PC-9 (cell line): ENCODE measurements at places on chromosomes 11 and 22. TPM values are rescaled to one million over a fixed set of nuclear protein-coding genes. Genes with fewer than 3 reads are reported as not detected.
A peak's percentile ranks its signal among the peaks of the same experiment; 100 is the strongest.

DNA sequence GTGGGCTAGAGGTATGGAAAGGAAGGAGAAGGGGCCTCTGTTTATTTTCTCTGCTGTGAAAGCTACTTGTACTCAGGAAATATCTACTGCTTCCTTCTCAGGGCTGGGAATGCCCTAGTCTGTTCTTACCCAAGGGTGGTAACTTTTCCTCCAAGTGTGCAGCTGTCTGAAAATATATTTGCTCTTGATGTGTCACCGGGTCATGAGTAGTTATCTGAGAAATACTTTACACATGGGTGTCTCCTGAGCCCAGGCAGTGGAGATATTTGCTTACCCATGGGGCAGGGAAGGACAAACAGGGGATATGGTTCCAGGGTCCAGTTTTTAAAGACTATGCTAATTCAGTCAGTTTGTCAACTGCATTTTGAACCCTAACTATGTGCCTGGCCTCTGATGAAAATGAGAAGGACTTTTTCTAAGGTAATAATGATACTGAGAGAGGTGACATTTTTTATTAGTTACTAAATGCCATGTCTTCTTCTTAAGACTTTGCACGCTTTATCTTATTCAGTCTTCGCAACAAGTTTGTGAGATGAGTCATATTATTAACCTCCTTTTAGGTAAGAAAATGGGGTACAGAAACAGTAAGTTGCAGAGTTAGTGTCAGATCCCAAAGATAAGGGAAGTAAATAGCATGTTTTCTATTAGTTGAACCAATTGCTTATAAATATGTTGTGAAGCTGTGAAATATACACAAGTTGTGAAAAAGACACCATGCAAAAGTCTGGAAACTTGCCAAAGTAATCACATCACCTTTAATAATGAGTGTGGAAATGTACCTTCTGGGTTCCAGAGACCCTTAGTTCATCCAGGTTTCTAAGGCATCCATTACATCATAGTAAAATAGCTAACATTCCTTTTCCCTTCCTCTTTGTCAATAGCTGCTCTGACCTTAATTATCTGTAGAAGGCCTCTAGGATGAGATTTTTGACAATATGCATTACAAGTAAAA is 22.9 kb downstream of the SYTL2 start:
- no peaks in the 10 kb centered on the region for H3K27me3 ChIP-seq
- H3K4me3 ChIP-seq: no peak overlapping the region; the same call in 1 of the 2 replicates
- H3K36me3 ChIP-seq: no peaks in the 10 kb centered on the region
- H3K4me1 ChIP-seq: peaks cover 55% of the 10 kb centered on the region

GRCh38 chr22:45878051-45878781 is 98.7 kb downstream of the WNT7B start:
- no peaks in the 10 kb centered on the region for H3K4me1 ChIP-seq
- no peaks in the 10 kb centered on the region for H3K36me3 ChIP-seq
- no peaks in the 10 kb centered on the region for H3K27me3 ChIP-seq
- H3K27ac ChIP-seq: no peak overlapping the region
- H3K4me3 ChIP-seq: no peak overlapping the region

- peaks cover 56% of the 10 kb centered on the region for H3K27me3 ChIP-seq
- no peak for DNase-seq
- no peak overlapping the region for H3K4me3 ChIP-seq
- H3K27ac ChIP-seq: no peak overlapping the region
- no peaks in the 10 kb centered on the region for H3K4me1 ChIP-seq
- no peaks in the 10 kb centered on the region for H3K36me3 ChIP-seq
Measured at GRCh38 chr11:118008271-118008911, 22.2 kb downstream of the IL10RA start.

DNA sequence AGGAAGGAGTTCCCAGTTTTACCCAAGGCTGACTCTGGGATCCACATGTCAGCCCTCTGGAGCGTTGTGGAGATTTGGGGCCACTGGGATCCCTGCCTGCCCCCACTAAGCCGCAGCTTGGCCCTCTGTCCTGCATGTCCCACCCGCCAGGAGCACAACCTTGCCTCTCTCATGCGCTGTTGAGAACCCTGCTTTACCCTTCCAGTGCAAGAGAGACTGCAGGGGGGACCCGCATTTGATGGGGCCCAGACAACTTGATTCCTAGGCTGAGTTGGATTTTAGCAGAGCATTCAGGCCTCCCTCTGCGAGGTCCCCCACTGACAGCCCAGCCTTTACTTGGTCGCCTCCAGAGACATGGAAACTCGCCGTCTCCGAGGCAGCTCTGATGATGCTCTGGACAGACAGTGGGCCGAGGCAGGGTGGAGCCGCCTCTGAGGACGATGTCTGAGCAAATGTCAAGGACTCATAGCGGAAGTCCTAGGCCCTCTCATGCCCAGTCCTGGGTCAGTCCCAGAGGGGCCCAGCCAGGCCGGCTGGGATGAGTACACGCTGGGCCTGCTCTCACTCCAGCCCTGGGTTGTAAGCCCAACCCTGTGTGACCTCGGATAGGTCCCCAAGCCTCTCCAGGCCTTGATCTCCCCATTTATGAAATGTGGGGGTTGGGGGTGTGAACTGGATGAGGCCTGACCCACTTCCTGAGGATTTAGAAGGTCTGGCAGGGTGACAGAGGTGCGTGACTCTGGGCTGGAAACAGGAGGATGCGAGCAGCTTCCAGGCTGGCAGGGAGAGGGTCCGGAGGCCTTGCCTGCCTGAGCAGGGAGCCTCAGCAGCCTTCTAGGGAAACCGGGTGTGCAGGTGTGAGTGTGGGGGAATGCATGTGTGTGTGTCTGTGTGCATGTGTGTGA is 630 bp downstream of the CD5 start:
- DNase-seq: no peak
- no peak overlapping the region for H3K4me3 ChIP-seq
- H3K27me3 ChIP-seq: no peaks in the 10 kb centered on the region
- no peak overlapping the region for H3K27ac ChIP-seq
- H3K4me1 ChIP-seq: no peaks in the 10 kb centered on the region

GRCh38 chr11:64844330-64845128 is at the start of gene CDC42BPG:
Gene CDC42BPG (minus strand): TSS chr11:64844653. CDS start chr11:64844569, 84 bp downstream.
- DNase-seq: peak; percentile 73
- H3K4me1 ChIP-seq: peaks cover 56% of the 10 kb centered on the region
- no peaks in the 10 kb centered on the region for H3K36me3 ChIP-seq
- H3K4me3 ChIP-seq: peak within 1 kb of the TSS; percentile 72

GRCh38 chr11:129324533-129325175 is 51.0 kb upstream of the BARX2 start:
- H3K27me3 ChIP-seq: no peaks in the 10 kb centered on the region
- H3K4me1 ChIP-seq: peaks cover 27% of the 10 kb centered on the region
- H3K36me3 ChIP-seq: no peaks in the 10 kb centered on the region
- H3K27ac ChIP-seq: peak overlapping the region; percentile 34; the same call in 1 of the 2 replicates
- DNase-seq: peak; percentile 85

- peak; percentile 77 for DNase-seq
- H3K4me1 ChIP-seq: peaks cover 10% of the 10 kb centered on the region
- H3K4me3 ChIP-seq: peak overlapping the region; percentile 43; the same call in 1 of the 2 replicates
- H3K27me3 ChIP-seq: no peaks in the 10 kb centered on the region
- H3K27ac ChIP-seq: no peak overlapping the region
Measured at GRCh38 chr11:77046060-77046501, 11.9 kb downstream of the B3GNT6 start.

- no peak overlapping the region for H3K27ac ChIP-seq
- H3K36me3 ChIP-seq: no peaks in the 10 kb centered on the region
- H3K4me1 ChIP-seq: no peaks in the 10 kb centered on the region
- no peak for DNase-seq
Measured at GRCh38 chr11:1488575-1489180, 2.1 kb upstream of the MOB2 start.

GRCh38 chr22:48745842-48746788 is 1081.6 kb downstream of the BRD1 start:
- DNase-seq: no peak
- no peaks in the 10 kb centered on the region for H3K36me3 ChIP-seq
- no peaks in the 10 kb centered on the region for H3K4me1 ChIP-seq
- no peak overlapping the region for H3K27ac ChIP-seq
- H3K4me3 ChIP-seq: no peak overlapping the region

GRCh38 chr11:35518766-35519165 is 6.7 kb downstream of the PAMR1 start:
- no peak overlapping the region for H3K4me3 ChIP-seq
- H3K27me3 ChIP-seq: peaks cover 78% of the 10 kb centered on the region
- no peaks in the 10 kb centered on the region for H3K36me3 ChIP-seq
- DNase-seq: no peak
- H3K4me1 ChIP-seq: no peaks in the 10 kb centered on the region

DNA sequence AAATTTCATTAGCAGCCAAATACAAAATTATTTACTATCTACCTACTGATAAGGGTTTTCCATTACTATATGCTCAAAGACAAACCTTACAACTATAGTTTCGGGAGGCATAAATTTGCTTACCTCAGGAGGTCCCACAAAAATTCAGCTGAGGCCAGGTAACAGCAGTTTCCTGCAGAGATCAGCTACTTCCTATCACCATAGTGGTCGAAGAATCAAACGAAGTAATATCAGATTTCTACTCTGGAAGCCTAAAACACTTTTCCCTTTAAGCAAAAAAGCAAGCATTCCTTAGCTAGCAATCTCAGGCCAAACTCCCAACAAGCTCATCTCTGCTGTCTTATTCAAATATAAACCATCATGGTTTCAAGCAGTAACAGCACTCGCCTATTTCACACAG is 3.1 kb downstream of the NAP1L4 start:
- H3K4me1 ChIP-seq: peaks cover 26% of the 10 kb centered on the region
- peak overlapping the region; percentile 73 for H3K27ac ChIP-seq
- no peaks in the 10 kb centered on the region for H3K27me3 ChIP-seq
- peak overlapping the region; percentile 85 for H3K4me3 ChIP-seq
- H3K36me3 ChIP-seq: no peaks in the 10 kb centered on the region
- DNase-seq: no peak

DNA sequence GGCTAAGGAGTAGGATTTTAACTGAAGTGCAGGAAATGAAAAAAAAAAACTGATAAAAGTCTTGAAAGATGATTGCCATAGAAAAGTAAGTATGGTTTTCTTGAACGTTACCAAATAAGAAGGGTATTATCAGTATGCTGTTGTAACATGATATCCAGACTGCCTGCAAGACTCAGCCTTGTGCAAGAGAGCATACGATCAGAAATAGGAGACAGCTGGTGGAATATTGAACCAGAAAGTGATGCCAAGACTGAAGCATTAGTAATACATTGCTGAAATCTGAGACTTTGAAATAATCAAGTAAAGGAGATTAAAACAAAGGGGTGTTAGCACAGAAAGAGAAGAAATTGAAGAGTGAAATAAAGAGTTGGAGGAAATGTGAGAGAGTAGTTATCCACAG is 452.7 kb upstream of the CNTN5 start:
- H3K36me3 ChIP-seq: no peaks in the 10 kb centered on the region
- DNase-seq: no peak
- no peak overlapping the region for H3K4me3 ChIP-seq
- H3K4me1 ChIP-seq: no peaks in the 10 kb centered on the region
- H3K27ac ChIP-seq: no peak overlapping the region

GRCh38 chr11:32225571-32226285 is 134.9 kb downstream of the RCN1 start:
- H3K36me3 ChIP-seq: no peaks in the 10 kb centered on the region
- peaks cover 15% of the 10 kb centered on the region; the same call in 1 of the 2 replicates for H3K27me3 ChIP-seq
- no peak overlapping the region for H3K4me3 ChIP-seq

- H3K4me3 ChIP-seq: no peak overlapping the region
- no peaks in the 10 kb centered on the region for H3K36me3 ChIP-seq
- no peak overlapping the region for H3K27ac ChIP-seq
- no peaks in the 10 kb centered on the region for H3K27me3 ChIP-seq
- H3K4me1 ChIP-seq: no peaks in the 10 kb centered on the region
- no peak for DNase-seq
Measured at GRCh38 chr11:32562839-32563599, 20.6 kb upstream of the EIF3M start.

DNA sequence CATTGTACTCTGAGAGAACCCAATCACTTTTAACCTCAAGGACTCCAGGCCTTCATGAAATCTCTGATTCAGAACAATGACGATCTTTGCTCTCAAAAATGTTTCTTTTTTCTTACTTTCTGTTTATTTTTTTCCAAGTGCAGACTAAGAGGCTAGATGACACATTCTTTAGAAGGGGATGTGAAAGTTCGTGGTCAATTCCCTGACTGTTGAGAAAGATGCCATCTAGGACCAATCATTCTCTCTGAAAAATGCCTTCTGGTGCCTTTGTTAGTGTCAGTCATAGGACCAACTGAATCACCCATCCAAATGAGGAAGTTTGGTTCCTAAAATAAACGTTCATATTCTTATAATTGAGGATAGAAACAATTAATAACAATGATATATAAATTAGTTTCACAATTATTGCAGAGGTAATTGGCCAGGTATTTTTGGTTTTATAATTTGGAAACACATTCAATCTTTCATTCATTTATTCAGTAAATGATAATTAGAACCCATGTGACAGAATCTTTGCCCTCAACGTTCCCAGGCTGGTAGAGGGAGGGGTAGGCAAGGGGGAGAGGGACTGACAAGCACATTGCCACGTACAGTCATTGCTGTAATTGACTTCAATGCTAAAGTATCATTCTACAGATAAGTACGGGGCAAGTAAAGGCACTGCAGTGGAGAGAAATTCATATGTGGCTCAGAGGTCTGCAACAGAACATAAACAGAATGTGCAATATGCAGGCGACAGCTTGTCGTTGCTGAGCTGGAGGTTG is 333.4 kb upstream of the MPPED2 start:
- DNase-seq: no peak
- no peak overlapping the region for H3K4me3 ChIP-seq
- H3K27me3 ChIP-seq: peaks cover 10% of the 10 kb centered on the region
- no peak overlapping the region for H3K27ac ChIP-seq

GRCh38 chr22:48101704-48102103 is 1339.3 kb downstream of the TBC1D22A start:
- H3K36me3 ChIP-seq: no peaks in the 10 kb centered on the region
- H3K4me1 ChIP-seq: no peaks in the 10 kb centered on the region
- no peak overlapping the region for H3K27ac ChIP-seq
- no peak overlapping the region for H3K4me3 ChIP-seq
- DNase-seq: no peak

Gene MFNG
- total RNA-seq: 26.0 and 28.1 TPM in 2 replicates

Gene GVQW3
- 11.1 and 12.5 TPM in 2 replicates for total RNA-seq

Gene TPBGL
- not detected in 2 replicates for total RNA-seq

Gene PANX2
- total RNA-seq: 46.3 and 51.7 TPM in 2 replicates

Gene GGTLC3
- total RNA-seq: not detected in 2 replicates
